ENCODE measurements at places on chromosomes 5 and 9.

- no peak for DNase-seq
- H3K36me3 ChIP-seq, result peaks cover 62% of the 10 kb centered on the region
- no peak overlapping the region for H3K27ac ChIP-seq
Measured at GRCh38 chr5:79642210-79642609, 30.0 kb downstream of the TENT2 start.

- peaks cover 41% of the 10 kb centered on the region for H3K4me1 ChIP-seq
- no peaks in the 10 kb centered on the region for H3K36me3 ChIP-seq
- DNase-seq, result no peak
- H3K27me3 ChIP-seq, result no peaks in the 10 kb centered on the region
- peak overlapping the region; percentile 12 for H3K4me3 ChIP-seq
Measured at GRCh38 chr9:109110329-109111021, 9.3 kb downstream of the TMEM245 start.

DNA sequence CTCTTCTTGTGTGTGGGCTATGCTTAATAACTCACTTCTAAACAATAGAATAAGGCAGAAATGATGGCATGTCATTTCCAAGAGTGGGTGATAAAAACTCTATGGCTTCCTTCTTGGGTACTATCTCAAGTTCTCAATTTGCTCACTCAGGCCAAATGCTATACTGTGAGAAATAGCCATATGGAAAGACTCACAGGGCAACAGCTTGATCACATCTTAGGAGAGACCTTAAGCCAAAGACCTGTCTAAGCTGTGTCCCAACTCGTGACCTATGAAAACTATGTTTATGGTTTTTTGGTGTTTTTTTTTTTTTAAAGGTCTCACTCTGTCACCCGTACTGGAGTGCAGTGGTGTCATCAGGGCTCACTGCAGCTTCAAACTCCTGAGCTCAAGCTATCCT is 2.1 kb upstream of the UIMC1 start:
- no peak overlapping the region for H3K4me3 ChIP-seq
- no peak overlapping the region for H3K27ac ChIP-seq
- no peaks in the 10 kb centered on the region for H3K27me3 ChIP-seq
- DNase-seq, result no peak

DNA sequence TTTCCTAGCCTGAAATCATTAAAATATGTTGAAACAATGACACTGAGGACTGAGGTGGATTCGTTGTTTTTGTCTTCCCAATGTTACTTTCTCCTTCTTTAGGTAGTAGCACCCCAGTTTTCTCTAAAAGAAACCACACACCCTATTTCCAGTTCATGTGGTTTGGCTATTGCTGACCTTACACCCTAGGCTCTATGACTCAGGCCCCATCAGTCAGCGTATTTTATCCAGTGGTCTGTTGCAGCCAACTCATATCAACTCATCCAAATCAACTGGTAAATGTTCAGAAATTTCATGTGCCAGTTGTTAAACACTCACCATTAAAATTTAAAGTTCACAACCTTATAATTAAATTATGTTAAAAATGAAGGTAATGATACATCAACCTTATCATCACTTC is 44.6 kb upstream of the NFIB start:
- DNase-seq, result no peak
- H3K4me3 ChIP-seq, result no peak overlapping the region
- no peaks in the 10 kb centered on the region for H3K36me3 ChIP-seq
- no peaks in the 10 kb centered on the region for H3K27me3 ChIP-seq
- H3K27ac ChIP-seq, result no peak overlapping the region
- H3K4me1 ChIP-seq, result no peaks in the 10 kb centered on the region

DNA sequence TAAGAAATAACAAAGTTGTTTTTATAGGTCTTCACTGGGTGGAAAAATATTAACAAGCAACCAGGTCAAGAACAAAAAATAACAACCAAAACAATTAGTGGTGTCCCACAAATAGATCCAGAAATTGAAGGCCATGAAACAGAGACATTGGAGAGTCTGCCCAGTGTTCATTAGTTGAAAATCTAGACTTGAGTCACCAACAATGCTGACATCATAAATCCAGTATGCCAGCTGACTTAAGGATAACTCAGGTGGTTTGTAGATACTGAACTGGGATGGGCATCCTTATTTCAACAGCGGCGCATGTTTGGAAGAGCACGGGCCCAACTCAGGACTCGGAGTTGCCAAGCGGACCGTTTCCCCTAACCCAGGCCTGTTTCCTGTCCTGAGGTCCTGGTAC is 80.7 kb upstream of the TNFAIP8 start:
- H3K4me3 ChIP-seq, result no peak overlapping the region
- no peak for DNase-seq
- H3K36me3 ChIP-seq, result no peaks in the 10 kb centered on the region
- peaks cover 60% of the 10 kb centered on the region for H3K4me1 ChIP-seq
- H3K27me3 ChIP-seq, result no peaks in the 10 kb centered on the region
- H3K27ac ChIP-seq, result peak overlapping the region; percentile 97

DNA sequence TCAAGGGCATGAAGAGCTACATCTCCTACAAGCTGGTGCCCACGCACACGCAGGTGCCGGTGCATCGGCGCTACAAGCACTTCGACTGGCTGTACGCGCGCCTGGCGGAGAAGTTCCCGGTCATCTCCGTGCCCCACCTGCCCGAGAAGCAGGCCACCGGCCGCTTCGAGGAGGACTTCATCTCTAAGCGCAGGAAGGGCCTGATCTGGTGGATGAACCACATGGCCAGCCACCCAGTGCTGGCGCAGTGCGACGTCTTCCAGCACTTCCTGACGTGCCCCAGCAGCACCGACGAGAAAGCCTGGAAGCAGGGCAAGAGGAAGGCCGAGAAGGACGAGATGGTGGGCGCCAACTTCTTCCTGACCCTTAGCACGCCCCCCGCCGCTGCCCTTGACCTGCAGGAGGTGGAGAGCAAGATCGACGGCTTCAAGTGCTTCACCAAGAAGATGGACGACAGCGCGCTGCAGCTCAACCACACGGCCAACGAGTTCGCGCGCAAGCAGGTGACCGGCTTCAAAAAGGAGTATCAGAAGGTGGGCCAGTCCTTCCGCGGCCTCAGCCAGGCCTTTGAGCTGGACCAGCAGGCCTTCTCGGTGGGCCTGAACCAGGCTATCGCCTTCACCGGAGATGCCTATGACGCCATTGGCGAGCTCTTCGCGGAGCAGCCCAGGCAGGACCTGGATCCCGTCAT is 1.4 kb downstream of the SNX18 start:
- DNase-seq, result peak; percentile 44
- peaks cover 11% of the 10 kb centered on the region for H3K4me1 ChIP-seq
- peak overlapping the region; percentile 86 for H3K4me3 ChIP-seq
- H3K27me3 ChIP-seq, result no peaks in the 10 kb centered on the region
- H3K36me3 ChIP-seq, result peaks cover 8% of the 10 kb centered on the region

DNA sequence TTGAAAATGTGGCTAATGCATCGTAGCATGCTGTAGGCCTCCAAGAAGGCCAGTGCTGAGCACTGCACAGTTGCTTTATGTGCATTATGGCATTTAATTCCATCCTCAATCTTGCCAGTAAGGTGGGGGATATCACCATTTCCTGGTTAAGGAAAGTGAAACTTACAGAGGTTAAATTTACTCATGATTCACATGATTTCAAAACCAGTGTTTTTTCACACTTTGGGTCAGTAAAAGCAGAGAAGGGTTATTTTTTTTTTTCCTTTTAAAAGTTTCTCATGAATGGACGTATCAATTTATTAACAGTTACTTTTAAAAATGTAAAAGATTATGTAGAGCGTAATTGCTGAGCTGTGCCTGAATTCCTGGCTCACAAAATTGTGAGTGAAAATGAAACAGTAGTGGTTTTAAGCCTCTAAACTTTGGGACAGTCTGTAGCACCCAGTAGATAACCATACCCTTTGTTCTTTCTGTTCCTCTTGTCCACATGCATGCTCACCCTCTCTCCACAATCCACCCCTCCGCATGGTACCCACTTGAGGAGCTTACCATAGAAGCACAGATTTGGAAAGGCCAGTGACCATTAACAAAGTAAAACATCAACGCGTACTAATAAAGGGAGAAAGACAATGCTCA is 21.2 kb downstream of the MAST4 start:
- H3K4me3 ChIP-seq, result no peak overlapping the region
- no peaks in the 10 kb centered on the region for H3K36me3 ChIP-seq
- H3K27ac ChIP-seq, result no peak overlapping the region
- no peak for DNase-seq
- no peaks in the 10 kb centered on the region for H3K4me1 ChIP-seq

DNA sequence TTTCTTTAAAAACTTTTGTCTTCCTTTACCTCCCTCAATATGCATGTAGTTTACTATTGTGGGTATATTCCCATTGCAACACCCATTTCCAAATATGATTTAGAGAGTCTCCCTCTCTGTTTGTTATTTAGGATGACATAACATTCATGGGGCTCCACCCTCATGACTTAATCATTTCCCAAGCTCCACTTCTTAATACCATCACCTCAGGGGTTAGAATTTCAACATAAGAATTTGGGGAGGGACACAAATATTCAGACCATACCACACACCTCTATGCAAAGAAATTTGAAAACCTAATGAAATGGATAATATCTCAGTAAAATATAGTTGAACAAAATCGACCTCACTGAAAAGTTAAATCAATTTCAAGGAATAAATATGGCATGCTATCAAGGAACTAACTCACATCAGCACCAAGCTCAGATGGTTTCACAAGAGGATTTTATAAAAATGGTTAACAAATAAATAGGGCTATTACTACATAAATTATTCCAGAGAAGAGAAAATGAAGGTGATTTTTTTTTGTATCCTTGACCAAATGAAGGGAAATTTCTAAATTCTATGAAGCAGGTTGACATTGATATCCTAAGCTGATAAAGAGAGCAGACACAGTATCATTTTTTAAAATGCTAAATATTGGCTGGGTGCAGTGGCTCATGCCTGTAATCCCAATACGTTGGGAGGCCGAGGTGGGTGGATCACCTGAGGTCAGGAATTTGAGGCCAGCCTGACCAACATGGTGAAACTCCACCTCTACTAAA is 20.2 kb upstream of the UBTD2 start:
- DNase-seq, result no peak
- H3K4me3 ChIP-seq, result no peak overlapping the region
- no peaks in the 10 kb centered on the region for H3K27me3 ChIP-seq
- H3K4me1 ChIP-seq, result peaks cover 17% of the 10 kb centered on the region
- H3K27ac ChIP-seq, result no peak overlapping the region

DNA sequence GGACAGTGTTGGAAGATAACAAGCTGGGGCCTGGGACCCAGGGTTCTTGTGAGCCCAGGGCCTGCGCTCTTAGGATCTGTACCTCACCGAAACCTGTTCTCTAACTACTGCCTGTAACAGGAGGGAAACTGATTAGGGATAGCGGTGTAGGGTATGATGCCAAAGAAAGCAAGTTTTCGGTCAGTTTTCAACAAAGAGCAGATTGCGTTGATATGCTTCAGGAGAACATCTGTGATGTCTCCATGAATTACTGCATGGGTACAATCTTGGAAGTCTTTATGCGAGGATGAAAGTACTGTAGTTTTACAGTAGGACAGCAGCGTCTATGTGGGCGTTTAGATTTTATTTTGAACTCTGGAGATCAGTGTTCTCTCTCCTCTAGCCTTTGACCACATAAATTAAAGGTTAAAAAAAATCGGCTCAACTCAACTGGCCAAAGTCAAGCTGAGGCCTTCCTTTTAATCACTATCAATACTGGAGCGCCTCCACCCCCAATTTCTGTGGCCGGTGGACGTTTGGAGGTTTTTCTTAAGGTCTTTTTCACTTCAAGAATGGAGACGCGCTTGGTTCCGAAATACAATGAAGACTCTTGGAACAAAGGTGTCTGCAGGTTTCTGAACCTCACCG is 3.0 kb downstream of the NFIL3 start:
- peaks cover 56% of the 10 kb centered on the region for H3K4me1 ChIP-seq
- DNase-seq, result no peak
- H3K4me3 ChIP-seq, result peak overlapping the region; percentile 73
- H3K27ac ChIP-seq, result peak overlapping the region; percentile 89
- no peaks in the 10 kb centered on the region for H3K36me3 ChIP-seq

DNA sequence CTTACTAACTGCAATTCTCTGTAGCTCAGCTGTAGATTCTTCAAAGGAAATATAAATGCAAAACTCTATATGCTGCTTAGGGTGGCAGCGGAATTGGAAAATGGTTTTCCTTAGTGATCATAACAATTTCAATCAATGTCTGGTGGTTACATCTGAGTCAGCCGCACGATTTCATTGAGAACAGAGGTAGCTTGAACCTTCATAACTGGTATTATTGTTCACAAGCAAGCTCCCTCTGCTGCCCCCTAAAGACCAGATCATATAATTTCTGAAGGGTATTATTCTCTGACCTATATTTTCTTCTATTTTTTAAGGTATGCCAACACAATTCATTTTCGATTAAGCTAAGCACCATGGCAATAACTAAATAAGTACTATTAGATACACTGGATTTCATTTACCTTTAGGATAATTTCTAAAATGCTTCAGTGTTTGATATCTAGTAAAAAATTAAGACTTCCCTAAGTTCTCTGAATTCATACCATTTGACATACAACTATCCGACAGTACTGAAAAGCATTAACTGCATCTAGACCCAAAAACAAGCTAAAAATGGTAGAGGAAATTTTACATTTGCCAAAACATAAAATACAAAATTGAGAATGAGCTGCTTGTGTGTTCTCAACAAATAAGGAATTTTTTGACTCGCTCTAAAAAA is 181.1 kb upstream of the SPEF2 start:
- no peaks in the 10 kb centered on the region for H3K36me3 ChIP-seq
- no peak for DNase-seq
- no peaks in the 10 kb centered on the region for H3K27me3 ChIP-seq
- H3K27ac ChIP-seq, result no peak overlapping the region

DNA sequence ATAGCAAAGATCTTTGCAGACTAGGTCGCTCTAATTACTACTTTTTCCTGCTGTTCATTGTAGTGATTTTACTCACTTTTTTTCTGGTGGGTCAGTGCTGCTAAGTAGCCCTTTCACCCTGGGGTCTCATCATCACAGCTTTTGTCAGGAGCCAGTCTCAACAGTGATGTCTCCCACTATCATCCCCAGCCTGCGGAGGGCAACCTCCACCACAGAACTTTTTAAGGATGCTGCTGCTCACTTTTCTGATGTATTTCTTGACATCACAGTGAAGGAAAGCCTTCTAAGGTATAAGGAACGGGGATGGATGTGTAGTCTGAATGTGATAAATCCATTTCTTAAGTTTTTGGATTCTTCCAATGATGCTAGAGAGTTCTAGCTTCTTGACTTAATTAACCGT is 242.5 kb upstream of the RIOK2 start:
- DNase-seq, result no peak
- H3K36me3 ChIP-seq, result no peaks in the 10 kb centered on the region
- H3K4me3 ChIP-seq, result no peak overlapping the region
- no peak overlapping the region for H3K27ac ChIP-seq

GRCh38 chr5:38466424-38467189 is 89.8 kb downstream of the LIFR start:
- H3K27me3 ChIP-seq, result no peaks in the 10 kb centered on the region
- H3K4me3 ChIP-seq, result peak overlapping the region; percentile 14
- H3K36me3 ChIP-seq, result no peaks in the 10 kb centered on the region
- peaks cover 68% of the 10 kb centered on the region for H3K4me1 ChIP-seq
- peak; percentile 99 for DNase-seq

DNA sequence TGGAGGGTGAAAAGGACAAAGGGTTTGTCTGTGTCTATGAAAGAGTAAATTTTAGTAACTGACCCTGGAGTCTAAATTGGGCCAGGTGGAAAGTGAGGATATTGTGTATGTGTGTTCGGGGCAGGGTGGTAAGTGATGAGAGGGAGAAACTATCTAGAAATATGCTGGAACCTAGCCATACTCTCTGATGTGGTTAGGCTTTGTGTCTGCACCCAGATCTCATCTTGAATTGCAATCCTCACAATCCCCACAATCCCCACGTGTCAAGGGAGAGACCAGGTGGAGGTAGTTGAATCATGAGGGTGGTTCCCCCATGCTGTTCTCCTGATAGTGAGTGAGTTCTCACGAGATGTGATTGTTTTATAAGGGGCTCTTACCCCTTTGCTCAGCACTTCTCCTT is 60.6 kb downstream of the COMMD10 start:
- no peaks in the 10 kb centered on the region for H3K27me3 ChIP-seq
- no peaks in the 10 kb centered on the region for H3K4me1 ChIP-seq
- H3K36me3 ChIP-seq, result no peaks in the 10 kb centered on the region
